Right lung (tissue), 10 donors: ENCODE measurements at places on chromosomes 12 and 14. TPM values are rescaled to one million over a fixed set of nuclear protein-coding genes. Genes with fewer than 3 reads are reported as not detected.

GRCh38 chr14:57391517-57392195 lies 1.3 kb downstream of the NAA30 start:
- no peak for DNase-seq

DNA sequence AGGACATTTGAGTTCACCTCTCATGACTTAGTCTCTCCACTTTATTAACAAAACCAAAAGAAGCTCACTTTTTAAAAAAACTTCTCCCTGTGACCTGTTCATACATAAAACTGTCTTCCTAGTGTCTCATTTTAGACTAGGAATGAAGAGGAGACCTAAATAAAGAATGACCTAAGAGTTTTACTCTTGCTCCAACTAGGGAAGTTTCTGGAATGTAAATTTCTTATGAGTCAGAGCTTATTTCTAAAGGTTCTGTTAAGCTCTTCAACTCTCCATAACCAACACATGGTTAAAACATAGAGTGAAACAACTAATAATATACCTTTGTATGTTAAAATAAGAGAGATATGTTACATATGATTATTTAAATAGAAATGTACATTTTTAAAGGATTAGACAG lies 369.8 kb downstream of the EMP1 start:
- DNase-seq, result no peak

The SARNP gene
- polyA plus RNA-seq, result 110 TPM

- DNase-seq, result no peak
Observed at GRCh38 chr12:72236071-72236705, 36.0 kb upstream of the TRHDE start.

GRCh38 chr14:74147571-74147970 lies 62.8 kb downstream of the LIN52 start:
- no peak for DNase-seq

GRCh38 chr12:124928095-124928911 lies 13.9 kb upstream of the UBC start:
- DNase-seq, result peak; percentile 63

DNA sequence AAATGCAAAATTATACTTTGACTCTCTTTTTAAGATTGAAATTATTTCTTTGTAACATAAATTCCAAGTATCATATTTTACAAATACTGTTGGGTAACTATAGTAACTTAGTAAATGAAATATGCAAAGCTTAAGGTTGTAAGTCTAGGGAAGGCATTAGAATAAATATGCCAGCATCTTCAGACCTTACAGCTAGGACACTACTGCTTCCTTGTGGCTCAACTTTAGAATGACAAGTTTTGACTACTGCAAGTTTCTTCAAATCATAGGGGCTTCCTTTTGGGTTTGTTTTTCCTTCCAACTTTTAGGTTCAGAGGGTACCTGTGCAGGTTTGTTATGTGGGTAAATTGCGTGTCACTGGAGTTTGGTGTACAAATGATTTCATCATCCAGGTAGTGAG lies 17.7 kb upstream of the ANP32D start:
- DNase-seq, result no peak

The FBLN5 gene
- 83.8 TPM for polyA plus RNA-seq

The DNAI7 gene
- polyA plus RNA-seq, result 5.7 TPM

The TROAP gene
- 21.1 TPM for polyA plus RNA-seq

DNA sequence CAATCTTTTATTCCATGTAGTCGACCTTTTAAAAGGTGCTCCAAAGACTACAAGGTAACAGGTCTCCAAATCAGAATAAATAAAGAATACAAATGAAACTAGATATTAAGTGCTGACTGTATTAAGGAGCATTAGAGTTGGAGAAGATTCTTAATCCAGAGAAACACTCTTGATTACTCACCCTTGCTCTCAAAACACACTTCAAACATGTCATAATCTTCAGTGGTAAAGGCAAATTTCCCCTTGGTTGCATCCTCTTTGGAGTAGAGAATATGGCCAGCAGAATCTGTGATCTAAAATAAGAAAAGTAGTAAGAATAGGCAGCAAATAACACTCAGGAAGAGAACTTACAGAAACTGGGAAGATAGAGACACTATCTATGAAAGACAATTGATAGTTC lies 24.6 kb downstream of the TMED10 start:
- no peak for DNase-seq

- DNase-seq, result no peak
Observed at GRCh38 chr12:28507867-28508266, 317.6 kb downstream of the CCDC91 start.

The SYT1 gene
- 2.7 TPM for polyA plus RNA-seq

The TAS2R20 gene
- 5.1 TPM for polyA plus RNA-seq

The KRT75 gene
- polyA plus RNA-seq, result not detected

GRCh38 chr14:55599250-55599879 lies 19.4 kb downstream of the KTN1 start:
- no peak for DNase-seq
